ENCODE measurements at places on chromosomes 16 and 17.

- DNase-seq = no peak
Measured at GRCh38 chr17:67993998-67994361, 2.3 kb downstream of the C17orf58 start.

- DNase-seq = no peak
Measured at GRCh38 chr16:30079480-30079879, 3.7 kb downstream of the PPP4C start.

- DNase-seq = no peak
Measured at GRCh38 chr17:39074676-39075075, 76.8 kb downstream of the PLXDC1 start.

- DNase-seq = no peak
Measured at GRCh38 chr17:74149597-74150427, 53.7 kb upstream of the RPL38 start.

- no peak for DNase-seq
Measured at GRCh38 chr17:47243737-47244598, 9.7 kb upstream of the ITGB3 start.

DNA sequence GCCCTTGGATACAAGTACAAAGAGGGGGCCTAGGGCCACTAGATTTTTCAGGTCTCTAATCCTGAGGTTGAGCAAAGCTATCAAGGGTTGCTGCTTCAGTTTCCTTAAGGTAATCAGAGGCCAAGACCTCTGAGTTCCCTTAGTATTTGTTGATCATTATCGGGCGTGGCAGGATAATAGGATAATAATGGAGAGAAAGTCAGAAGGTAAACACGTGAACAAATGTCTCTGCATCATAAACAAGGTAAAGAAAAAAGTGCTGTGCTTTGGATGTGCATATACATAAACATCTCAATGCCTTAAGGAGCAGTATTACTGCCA is 41.5 kb upstream of the YPEL2 start:
- DNase-seq = peak; percentile 58

- DNase-seq = no peak
Measured at GRCh38 chr17:60782742-60783141, 105.1 kb downstream of the BCAS3 start.

- DNase-seq = no peak
Measured at GRCh38 chr17:31388770-31389656, 2.5 kb upstream of the RAB11FIP4 start.

DNA sequence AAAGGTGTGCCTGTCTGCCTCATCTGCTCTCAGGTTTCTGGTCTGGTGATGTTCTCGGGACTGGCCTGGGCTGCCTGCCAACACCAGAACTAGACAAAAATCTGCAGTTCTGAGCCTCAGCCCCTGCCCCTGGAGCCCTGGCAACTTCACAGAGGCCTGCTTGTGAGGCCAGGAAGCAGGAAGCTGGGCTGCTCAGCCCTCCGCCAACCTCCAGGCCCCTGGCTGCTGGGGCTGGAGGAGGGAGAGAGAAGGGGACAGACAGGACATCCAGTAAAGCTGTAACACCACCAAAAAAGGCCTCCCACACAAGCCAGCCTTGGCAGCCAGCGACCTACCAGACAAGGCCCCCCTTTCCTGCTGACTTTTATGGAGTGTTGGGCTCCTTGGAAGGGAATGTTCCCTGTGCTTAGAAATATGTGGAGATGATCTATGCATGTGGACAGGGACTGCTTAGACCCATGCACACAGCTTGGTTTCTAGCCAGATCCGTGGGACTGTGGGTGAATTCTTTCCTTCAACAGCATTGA is 157.6 kb downstream of the XYLT1 start:
- no peak for DNase-seq

DNA sequence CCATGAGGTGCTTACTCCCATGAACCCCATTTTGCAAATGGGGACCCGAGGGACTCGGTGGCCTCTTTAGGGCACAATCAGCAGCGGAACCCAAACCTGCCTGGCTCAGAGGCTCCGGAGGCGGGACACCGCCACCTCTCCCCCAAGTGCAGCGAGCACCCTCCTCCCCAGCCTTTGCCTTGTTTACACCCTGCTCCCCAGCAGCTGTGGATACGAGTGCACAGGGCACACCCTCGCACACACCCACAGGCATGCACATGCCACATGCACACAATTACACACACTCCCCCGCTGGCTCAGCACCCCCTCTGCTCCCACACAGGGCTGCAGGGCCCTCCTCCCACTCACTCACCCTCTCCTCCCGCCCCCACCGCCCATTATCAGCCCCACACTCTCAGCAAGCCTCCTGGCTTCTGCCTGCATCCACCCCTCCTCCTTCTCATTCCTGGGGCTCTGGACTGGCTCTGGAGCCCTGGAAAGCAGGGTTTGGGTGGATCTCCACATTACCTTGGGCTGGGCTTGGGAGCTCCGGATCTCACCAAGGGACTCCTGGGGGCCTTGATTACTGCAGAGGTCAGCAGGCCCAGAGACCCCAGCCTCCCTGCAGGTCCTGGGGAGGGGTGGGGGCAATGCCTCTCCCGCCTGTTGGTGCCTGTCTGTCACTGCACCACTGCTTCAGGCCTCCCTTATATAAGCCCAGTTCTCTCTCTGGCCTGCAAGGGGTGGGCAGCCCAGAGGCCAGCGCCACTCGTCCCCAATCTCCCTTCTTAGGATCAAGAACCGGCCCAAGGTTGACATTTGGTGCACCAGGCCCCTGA is 6.4 kb downstream of the PDK2 start:
- DNase-seq = peak; percentile 59

- no peak for DNase-seq
Measured at GRCh38 chr16:84785843-84786581, 33.8 kb upstream of the CRISPLD2 start.

GRCh38 chr17:12395733-12396354 is 269.8 kb upstream of the MYOCD start:
- no peak for DNase-seq

DNA sequence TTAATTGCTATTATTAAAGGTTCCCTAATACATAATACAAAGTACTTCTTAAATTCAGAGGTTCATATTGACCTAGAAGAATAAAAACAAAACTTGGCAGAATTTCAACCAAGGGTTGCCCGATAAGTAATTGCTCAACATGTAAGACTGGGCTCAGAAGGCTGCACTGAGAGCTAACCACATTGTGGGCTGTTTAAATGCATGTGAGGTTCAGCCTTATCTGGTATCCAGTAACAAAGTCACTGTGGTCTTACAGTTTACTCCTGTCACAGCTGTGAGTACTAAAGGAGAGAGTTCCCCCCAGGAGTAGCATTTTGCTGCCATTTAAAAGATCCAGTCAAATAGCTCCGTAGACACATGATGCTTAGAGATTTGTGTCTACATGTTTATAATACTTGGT is 1.6 kb upstream of the DHRS11 start:
- no peak for DNase-seq

DNA sequence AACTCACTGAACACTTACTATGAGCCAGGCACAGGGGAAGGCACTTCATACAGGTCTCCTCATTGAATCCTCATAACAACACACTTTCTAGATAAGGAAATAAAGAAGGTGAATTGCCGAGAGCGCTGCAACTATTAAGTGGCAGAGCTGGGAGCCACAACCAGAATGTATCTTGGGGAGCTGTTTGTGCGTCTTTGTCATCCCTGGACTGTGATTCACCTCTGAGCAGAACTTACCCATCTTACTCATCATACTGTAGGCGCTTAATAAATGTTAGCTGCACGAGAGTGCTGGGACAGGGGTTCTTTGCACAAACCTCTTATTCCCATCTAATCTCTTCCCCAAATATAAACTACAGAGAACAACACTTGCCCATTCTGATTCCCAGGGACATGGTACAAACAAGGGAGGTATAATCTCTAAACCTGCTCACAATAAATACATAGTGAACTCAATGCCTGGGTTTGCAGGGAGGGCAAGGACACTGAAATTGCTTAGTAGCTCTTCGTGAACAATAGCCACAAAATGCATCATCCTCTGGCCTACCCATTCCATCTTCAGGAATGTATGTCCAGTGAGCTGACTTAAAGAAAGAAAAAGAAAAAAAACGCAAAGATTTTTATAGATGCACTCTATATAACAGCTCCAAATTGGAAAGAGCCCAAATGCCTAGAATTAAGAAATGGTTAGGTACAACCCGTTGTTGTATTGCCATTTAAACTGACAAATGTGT is 43.0 kb downstream of the MYO18A start:
- no peak for DNase-seq

- DNase-seq = no peak
Measured at GRCh38 chr16:58422809-58423208, 30.5 kb downstream of the GINS3 start.

- no peak for DNase-seq
Measured at GRCh38 chr16:81746566-81746965, 32.5 kb upstream of the PLCG2 start.

GRCh38 chr16:83136924-83137323 is 510.2 kb downstream of the CDH13 start:
- no peak for DNase-seq

GRCh38 chr16:66353055-66353454 is 13.4 kb upstream of the CDH5 start:
- no peak for DNase-seq

DNA sequence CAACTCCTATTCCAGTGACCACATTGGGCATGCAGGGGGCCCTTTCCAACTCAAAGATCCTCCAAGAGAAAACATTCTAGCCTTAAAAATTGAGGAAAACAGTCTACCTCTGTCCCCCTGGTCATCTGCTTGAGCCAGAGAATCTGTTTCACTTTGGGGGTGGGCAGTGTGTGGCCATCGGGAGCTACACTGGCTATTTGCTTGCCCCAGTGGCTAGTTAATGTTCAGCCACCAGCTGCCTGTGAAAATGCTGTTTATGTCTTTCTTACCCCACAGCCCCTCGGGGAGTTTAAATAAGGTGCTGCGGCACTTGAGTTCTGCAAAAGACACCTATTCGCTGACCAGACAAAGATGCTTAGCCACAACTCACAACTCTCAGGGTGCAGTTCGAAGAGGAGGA is 43.4 kb downstream of the GNAO1 start:
- DNase-seq = no peak

- DNase-seq = no peak
Measured at GRCh38 chr17:69588827-69589239, 174.3 kb downstream of the MAP2K6 start.

- peak; percentile 1 for DNase-seq
Measured at GRCh38 chr17:51322390-51323029, 62.2 kb downstream of the UTP18 start.

DNA sequence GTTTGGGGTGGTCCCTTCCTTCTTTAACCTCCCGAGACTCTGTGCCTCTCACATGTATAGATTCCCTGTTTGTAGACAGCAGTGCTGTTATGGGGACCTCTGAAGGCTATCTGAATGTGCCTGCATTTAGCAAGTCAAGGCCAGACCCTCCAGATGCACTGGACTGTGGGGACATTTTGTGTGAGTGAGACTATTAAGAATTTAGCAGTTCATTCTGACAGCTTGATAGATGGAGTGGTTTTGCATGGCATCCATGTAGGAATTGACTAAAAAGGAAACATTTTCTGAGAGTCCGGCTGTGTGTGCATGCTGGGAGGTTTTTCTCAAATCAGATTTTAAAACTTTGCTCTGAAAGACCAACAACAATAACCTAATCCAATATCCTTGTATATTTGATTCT is 226.3 kb downstream of the MSI2 start:
- no peak for DNase-seq

- no peak for DNase-seq
Measured at GRCh38 chr16:19936441-19936840, 51.8 kb upstream of the GPRC5B start.

DNA sequence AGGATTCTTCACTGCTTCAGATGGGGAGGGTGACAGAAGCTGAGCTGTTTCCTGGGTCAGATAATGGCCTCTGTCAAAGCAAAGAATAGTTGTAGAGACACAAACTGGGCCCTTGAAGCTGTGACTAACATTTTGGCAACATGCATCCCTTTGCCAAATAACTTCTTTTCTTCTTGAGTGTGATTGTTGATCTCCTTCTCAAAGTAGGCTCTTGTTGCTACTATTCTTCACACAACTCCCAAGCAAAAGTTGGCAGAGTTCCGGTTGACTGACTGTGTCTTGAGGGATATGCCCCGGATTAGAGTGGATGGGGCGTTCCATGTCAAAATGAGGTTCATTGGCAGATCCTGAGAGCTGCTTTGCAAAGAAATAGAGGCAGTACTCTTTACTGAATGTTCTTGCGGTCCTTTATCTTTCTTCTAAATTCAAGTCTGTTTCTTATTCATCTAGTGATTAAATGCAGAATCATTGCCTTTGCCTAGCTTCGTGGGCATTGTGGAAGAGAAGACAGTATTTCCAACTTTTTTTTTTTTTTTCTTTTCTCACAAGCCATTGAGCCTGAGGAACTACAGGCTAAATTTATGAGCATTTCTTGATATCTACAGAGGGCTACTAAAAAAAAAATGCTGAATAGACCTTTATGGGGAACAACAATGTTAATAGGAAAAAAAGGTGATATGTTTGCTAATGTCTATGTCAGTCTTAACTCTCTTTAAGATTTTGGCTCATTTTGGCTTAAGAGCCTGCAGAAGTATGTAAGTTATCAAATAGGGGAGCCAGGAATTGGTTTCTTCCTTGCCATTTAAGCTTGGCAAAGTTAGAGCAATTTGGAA is 5.8 kb downstream of the WIPF2 start:
- no peak for DNase-seq

- no peak for DNase-seq
Measured at GRCh38 chr16:30663038-30663437, 4.8 kb downstream of the FBRS start.

DNA sequence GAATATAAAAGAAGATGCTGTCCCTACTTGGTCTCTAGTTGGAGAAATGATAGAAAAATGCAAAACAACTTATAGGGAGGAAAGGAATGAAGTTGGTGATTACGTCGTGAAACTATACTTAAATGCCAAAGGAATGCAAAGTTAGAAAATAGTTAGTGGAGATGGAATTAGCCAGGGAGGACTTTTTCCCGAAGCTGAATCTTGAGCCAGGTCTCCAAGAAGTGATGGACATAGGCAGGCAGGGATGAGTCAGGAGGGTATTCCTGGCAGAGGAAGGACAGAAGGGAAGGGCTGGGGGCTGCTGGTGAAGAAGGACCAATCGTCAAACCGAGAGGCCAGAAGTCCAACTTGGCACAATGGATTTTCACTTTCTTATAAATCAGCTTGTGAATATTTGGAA is 1.8 kb downstream of the SNTB2 start:
- no peak for DNase-seq

- DNase-seq = peak; percentile 40
Measured at GRCh38 chr17:38591759-38592241, 14.0 kb downstream of the SRCIN1 start.

DNA sequence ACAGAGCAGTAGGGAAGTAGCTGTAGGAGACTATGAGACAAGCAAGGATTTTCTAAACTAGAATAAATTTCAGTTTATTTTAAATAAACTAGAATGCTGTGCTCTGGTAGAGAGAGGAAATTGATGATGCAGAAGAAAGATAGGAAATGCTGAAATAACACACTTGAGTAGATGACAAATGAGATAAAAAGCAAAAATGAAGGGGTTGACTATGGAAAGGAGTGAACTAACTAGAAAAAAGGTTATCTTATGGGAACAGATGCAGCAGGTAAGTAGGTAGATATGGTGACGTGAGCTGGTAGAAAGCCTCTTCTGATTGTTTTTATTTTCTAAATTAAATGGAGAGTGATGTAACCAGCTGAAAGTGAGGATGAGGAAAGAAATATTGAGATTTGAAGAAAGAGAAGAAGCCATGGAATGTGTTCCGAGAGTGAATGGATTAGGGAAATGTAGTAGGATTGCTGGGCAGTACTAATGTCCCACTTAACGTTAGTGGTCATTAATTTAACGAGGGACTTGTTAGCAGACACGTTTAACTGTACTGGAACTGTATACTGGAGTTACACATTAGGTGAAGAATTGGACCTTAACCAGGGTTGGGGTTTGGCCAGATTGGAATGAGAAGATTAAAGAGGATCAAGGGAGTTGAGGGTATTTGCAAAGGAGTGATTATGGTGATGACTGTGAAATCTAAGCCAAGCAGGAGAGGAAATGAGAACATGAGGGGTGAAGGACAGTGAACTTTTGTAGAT is 196.5 kb downstream of the TANC2 start:
- no peak for DNase-seq
